ENCODE measurements at places on chromosomes 16 and 17. TPM values are rescaled to one million over a fixed set of nuclear protein-coding genes. Genes with fewer than 3 reads are reported as not detected.

PMFBP1 gene
- total RNA-seq = 1.2 TPM

TM4SF5 gene
- not detected for total RNA-seq

C16orf87 gene
- 32.8 TPM for total RNA-seq

TMUB2 gene
- 32.1 TPM for total RNA-seq

MXRA7 gene
- total RNA-seq = 87.9 TPM

WDR90 gene
- total RNA-seq = 12.5 TPM

HNF1B gene
- total RNA-seq = not detected

SMIM22 gene
- not detected for total RNA-seq

GPRC5B gene
- total RNA-seq = 45.9 TPM

NOTUM gene
- 0.69 TPM for total RNA-seq

IRX5 gene
- total RNA-seq = 3.5 TPM

KRT33A gene
- not detected for total RNA-seq

ASPSCR1 gene
- 22.6 TPM for total RNA-seq

All from diencephalon (tissue), 1 donor.